IPS-NIHi11 (cell line): ENCODE measurements at places on chromosomes 11 and 22.

DNA sequence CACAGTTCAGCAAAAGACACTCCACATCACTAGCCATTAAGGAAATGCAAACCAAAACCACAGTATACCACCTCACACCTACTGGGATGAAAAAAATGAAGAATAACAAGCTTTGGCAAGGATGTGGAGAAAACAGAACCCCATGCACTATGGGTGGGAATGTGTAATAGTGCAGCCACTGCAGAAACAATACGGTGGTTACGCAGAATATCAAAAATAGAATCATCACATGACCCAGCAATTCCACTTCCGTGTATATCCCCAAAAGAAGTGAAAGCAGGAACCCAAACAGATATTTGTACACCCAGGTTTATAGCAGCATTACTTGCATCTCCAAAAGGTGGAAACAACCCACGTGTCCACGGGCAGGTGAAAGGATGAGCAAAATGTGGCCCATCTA is 20.8 kb downstream of the CARS1 start:
- DNase-seq = no peak

- DNase-seq = peak; percentile 68
These were observed 673.1 kb downstream of the KCNA4 start for GRCh38 chr11:29343465-29344333.

DNA sequence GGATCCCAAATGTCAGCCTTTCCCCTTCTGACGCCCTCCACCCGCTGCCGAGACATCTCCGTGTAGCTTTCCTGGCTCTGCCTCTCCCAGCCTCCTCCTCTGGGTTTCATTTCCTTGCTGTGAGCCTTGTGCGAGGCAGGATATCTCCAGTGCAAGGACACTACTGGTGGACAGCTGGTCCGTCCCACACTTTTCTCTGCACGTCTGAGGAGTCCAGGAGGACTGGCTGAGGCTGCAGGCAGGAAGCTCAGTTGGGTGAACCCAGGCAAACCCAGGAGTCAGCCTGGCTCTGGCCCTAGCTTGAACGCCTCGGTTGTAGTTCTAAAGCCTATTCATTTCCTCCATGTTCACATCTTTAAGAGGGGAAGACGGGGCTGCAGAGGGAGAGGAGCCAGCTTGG is 145.5 kb downstream of the ST3GAL4 start:
- no peak for DNase-seq

GRCh38 chr11:124941703-124942102 is 5.9 kb upstream of the HEPACAM start:
- no peak for DNase-seq

GRCh38 chr22:30416403-30416802 is 9.2 kb upstream of the MTFP1 start:
- no peak for DNase-seq

- no peak for DNase-seq
These were observed 20.2 kb upstream of the CALCB start for GRCh38 chr11:15053191-15053685.

DNA sequence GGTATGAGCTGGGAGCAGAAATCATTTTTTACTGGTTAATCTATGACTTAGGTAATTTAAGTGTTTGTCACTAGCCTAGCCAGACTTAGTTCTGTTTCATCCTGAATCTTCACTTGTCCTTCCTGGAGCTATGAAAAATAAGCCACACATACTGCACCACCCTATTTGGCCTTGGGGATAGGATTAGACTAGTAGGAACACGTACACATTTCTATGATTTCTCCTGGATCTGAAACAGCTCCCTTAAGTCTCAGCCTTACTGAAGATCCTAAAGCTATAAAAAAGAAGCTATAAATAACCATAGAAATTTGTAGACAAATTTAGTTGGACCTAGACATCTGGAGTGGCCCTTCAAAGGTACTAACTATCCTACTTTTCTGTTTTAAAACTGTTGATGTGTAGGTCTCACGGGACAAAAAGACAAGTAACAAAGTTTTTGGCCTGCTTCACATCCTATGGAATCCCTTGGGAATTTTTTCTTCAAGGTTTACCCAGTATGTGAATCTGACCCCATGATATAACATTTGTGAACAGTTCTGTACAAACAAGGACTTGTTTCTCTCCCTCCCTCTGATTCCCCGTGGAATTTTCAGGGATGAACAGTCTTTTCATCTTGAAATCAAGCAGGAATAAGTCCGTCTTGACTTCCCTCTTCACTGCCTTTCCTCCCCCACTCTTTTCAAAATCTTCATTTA is 275.0 kb downstream of the FAM76B start:
- DNase-seq = no peak

- DNase-seq = no peak
These were observed 36.7 kb downstream of the LARGE1 start for GRCh38 chr22:33883561-33883960.

DNA sequence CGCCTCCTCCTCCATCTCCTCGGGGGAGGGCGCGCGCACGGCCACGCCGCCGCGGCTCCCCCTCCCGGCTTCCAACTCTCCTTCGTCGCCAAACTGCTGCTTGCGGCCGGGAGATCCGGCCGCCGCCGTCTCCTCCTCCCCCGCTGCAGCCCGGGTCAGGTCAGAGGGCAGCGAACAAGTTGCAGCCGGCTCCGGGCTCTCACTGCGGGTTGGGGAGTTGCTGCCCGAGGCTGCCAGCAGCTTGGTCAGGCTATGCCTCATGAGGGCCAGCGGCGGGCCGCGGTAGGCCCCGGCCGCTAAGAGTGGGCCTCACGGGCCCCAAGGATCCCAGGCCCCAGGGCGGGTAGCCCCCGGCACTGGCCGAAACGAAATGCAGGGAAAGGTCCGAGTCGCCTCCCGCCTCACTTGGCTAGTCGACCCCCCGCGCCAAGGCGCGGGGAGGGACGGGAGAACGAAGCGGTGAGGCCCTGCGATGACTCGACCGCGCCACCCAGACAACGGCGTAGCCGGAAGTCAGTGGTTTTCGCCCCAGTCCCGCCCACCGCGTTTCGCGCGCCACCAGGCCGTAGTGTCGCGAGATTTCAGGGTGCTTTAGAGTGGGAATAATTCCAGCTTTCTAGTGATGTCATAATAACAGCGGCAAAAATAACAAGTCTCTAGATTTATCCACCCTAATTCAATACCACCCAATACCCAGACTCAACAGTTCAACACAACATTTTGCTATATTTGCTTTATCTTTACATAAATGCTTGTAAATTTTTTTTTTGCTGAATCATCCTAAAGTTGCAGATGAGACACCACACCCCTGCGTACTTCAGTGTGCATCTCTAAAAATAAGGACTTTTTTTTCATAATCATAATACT is at the start of gene CREBZF:
Gene CREBZF, minus strand, starts transcription at position 515 of the 867 bp plus-strand sequence. Its CDS starts 254 bp downstream, at position 261.
- peak; percentile 97 for DNase-seq

- DNase-seq = no peak
These were observed 6.8 kb upstream of the IL17REL start for GRCh38 chr22:50019316-50019715.

- DNase-seq = no peak
These were observed 1280.8 kb downstream of the BRD1 start for GRCh38 chr22:48546653-48547424.

GRCh38 chr11:26632691-26633159 is 60.7 kb upstream of the MUC15 start:
- no peak for DNase-seq

DNA sequence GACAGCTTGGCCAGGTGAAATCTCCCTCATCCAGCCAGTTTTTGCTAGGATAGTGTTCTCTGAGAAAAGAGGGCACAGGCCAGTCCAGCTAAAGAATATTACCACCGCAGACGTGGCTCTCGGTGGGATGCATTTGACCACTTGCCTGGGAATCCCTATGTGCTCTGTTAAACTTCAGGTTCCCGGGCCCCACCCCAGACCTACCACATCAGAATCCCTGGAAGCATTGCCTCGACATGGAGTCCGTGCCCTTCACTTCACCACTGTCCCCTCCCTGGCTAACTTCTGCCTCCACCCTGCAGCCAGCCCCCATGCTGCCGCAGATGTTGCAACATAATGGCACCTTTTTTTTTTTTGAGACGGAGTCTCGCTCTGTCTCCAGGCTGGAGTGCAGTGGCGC is 56.9 kb upstream of the EMID1 start:
- DNase-seq = no peak

GRCh38 chr11:9601037-9601875 is 27.8 kb downstream of the WEE1 start:
- DNase-seq = peak; percentile 35

- peak; percentile 80 for DNase-seq
These were observed 36.9 kb upstream of the CLPB start for GRCh38 chr11:72471005-72471898.

DNA sequence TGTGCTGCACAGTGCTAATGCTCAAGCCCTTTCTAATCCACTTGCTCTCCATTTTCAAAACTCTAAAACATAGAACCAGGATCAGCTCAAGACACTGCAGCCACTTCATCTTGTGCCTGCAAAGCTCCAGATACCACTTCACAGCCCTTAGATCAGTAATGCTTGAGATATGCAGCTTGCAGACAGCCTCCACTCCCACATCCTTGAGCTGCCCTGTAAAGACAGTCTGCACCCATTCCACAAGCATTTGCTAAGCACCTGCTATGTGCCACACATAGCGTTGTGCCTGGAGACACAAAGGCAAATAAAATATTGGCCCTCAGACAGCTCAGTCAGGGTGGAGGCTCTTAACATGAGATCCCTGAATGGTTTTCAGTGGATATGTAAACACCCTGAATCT is 192.5 kb upstream of the SNX19 start:
- DNase-seq = no peak

GRCh38 chr11:123163621-123164020 is 31.4 kb downstream of the CLMP start:
- no peak for DNase-seq

DNA sequence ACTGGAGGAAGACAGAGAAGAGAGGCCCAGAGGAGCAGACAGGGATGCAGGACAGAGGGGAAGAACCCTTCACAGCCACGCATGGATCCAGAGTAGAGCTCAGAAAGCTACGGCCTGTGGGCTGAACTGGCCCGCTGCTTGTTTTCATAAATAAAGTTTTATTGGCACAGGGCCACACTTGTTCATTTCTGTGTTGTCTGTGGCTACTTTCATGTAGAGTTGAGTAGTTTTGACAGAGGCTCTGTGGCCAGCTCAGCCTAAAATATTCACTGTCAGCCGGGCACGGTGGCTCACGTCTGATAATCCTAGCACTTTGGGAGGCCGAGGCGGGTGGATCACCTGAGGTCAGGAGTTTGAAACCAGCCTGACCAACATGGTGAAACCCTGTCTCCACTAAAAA is 26.2 kb upstream of the GAL start:
- DNase-seq = no peak

- no peak for DNase-seq
These were observed 31.6 kb downstream of the TBC1D22A start for GRCh38 chr22:46794067-46794466.

DNA sequence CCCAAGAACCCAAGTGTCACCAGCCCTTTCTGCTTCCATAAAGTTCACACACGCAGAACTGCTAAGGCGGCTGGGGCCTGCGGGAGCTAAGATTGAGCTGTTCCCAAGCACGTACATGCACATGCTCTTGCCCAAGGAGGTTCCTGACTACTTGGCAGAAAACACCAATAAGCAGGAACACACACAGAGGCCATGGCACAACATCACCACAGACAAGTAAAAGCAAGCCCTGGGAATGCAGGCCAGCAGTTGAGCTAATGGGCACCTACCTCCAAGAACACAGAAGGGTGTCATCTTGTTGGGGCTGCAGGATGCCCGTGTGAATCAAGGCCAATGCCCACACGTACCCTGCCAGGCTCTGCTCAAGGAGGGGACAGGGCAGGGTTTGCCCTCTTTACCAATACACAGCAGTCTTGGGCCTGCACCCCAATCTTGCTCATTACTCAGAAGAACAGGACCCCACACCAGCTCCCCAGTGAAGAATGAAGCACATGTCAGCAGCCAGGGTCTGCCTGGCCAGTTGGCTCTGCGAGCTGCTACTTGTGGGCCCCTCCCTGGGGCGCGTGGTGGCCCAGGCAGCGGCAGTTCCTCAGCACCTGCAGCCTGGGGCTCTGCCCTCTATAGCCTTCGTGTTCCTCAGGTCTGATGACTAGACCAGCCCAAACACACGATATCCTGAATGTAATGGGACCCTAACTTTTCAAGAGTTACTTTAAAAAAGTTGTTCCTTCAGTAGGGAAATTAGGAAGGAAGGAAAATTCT is 32.3 kb upstream of the CYP2D6 start:
- DNase-seq = no peak

- no peak for DNase-seq
These were observed 12.3 kb downstream of the SMPD1 start for GRCh38 chr11:6402561-6402981.

- no peak for DNase-seq
These were observed 17.7 kb upstream of the TUB start for GRCh38 chr11:8063324-8063723.

DNA sequence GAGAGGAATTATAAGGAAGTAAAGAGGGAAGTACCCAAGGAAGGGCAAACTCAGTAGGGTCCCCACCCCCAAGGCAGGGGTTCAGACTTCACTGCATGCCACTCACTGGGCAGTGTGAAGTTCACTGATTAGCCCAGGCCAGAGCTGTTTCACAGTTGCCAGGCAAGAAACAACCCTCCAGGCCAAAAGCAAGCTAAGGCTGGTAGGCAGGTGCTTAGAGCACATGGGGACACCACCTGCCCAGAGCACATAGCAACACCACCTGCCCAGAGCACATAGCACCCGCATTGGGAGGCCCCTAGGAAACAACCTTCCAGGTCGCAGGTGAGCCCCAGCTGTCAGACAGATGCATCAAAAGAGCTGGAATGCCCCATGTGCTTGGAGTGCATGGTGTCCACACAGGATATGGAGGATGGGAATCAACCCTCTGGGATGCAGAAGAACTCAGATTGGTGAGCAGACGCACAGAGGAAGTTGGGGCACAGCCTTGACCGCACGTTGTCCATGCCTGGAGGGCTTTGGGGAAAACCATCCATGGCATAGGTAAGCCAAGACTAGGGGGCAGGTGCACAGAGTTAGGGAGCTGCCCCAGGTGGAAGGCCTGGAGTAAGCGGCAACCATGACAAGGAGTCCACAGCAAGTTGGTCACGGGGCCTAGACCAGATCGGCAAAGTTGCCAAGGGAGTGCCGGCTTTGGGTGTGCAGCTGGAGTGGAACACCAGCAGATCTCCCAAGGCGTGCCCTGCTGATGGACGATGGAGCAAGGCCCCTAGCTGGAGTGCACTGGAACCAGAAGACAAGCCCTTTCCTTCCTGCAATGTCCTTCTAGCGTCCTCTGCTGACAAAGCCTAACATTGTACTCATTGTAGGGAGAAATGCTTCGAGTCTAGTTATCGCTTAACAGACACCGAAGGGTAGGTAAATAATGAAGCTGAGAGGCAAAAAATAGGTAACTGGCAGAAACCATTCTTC is 7.8 kb upstream of the TMEM216 start:
- DNase-seq = peak; percentile 28

- no peak for DNase-seq
These were observed 162.1 kb upstream of the RASSF10 start for GRCh38 chr11:12846786-12847615.

DNA sequence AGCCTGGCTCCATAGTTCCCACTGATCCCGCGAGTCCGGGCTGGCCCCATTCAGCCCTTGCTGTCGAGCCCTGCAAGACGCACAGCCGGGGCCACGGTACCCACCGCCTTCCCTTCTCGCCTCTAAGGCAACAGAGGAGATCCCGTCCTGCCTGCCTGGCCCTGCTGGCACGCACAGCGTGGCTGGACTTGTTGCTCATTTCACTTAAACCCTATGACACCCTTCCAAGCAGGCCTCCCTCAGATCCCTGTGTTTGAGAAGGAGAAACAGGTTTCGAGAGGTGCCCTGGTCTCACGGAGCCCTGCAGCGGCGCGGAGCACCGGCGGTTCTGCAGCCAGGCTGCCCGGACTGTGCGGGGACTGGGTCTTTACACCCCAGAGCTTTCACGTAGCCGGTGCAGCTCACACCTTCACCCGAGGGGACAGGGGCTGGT is 1048.4 kb downstream of the BRD1 start:
- no peak for DNase-seq
